ENCODE measurements at places on chromosomes 7 and 10.

- peak; percentile 88 for DNase-seq
Measured at GRCh38 chr7:96321658-96322372, at the start of gene SLC25A13. Gene SLC25A13 (minus strand): TSS chr7:96322098. CDS start chr7:96321956, 142 bp downstream.

- DNase-seq: no peak
Measured at GRCh38 chr10:20670579-20670978, 226.5 kb downstream of the NEBL start.

DNA sequence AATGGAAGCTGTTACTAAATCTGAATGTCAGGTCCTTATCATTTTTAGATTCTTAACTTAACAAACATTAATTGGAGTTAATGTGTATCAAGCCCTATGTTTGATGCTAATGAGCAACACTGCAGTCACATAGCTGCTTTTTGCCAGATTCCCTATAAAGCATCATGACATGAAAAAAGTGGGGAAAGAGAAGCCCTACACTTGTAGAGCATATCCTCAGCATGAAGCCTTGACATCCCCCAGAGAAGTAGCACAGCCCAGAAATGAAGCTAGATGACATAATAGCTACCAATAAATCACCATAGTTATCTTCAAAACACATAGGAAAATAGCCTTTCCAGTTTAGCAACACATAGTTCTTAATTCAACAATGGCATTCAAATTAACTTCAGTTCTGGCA is 49.2 kb upstream of the CDK1 start:
- no peak for DNase-seq

- DNase-seq: no peak
Measured at GRCh38 chr10:85319826-85320225, 991.4 kb downstream of the CCSER2 start.

- DNase-seq: no peak
Measured at GRCh38 chr7:154862153-154862791, 140.7 kb downstream of the PAXIP1 start.

GRCh38 chr10:104907521-104907920 is 266.4 kb downstream of the SORCS3 start:
- DNase-seq: no peak

DNA sequence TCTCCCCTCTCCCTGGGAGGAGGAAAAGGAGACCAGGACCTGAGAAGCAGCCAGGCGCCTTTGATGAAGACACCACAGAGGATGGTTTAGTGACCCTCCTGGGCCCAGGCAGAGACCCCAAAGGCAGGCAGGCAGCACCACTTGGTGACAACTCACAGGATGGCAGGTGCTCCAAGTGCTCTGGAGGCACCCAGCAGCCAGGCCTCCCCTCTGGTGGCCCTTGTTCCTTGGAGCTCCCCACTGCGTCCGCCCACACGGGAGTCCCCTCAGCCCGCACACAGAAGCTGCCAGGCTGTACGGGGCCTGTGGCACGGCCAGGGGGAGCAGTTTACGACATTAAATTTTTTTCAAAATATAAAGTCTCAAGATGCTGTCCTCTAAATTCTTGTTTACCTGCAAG is 607.1 kb upstream of the FOXK1 start:
- no peak for DNase-seq

- no peak for DNase-seq
Measured at GRCh38 chr10:86659721-86660453, 5.5 kb downstream of the OPN4 start.

DNA sequence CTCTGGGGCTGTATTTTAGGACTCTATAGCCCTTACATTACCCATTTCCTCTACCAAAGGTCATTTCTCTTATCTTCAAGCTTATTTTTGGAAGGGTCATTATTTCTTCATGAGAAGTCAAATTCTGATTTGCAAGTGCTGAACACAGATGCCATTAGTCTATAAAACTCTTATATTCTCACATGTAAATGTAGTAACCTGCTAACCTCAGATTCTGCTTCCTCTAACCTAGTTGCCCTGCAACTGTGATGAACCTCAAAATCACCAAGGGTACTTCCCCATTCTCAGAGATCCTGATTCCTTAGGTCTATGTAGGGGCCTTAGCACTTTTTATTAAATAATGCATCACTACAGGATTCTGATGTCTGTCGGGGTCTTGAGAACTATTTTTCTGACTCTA is 6.3 kb downstream of the FAS start:
- DNase-seq: no peak

All from type B pancreatic cell (in vitro differentiated cells).